ENCODE measurements at places on chromosomes 4 and X. TPM values are rescaled to one million over a fixed set of nuclear protein-coding genes. Genes with fewer than 3 reads are reported as not detected.

DNA sequence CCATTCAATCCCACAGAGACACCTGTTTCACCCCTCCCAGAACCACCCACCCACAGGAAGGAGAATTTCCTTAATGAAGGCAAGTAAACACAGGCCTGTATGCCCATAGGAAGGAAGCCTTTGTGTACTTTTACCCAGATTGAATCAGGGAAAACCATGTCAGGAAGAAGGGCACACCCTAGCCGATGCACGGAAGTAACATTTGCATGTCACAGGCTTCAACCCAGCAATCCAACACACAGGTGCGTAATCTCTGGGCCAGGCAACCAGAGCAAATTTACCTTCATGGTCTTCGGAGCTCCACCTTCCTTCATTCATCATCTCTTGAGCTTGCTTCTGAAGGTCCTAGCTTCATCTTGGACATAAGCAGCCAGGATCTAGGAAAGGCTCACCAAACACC, 206.3 kb downstream of the SHROOM3 start:
- no peak overlapping the region for H3K27ac ChIP-seq
- H3K36me3 ChIP-seq = no peaks in the 10 kb centered on the region
- no peak overlapping the region for H3K4me3 ChIP-seq
- no peaks in the 10 kb centered on the region for H3K27me3 ChIP-seq
- DNase-seq = no peak

GRCh38 chr4:31674313-31674947, 954.3 kb downstream of the PCDH7 start:
- H3K4me3 ChIP-seq = no peak overlapping the region
- H3K27me3 ChIP-seq = no peaks in the 10 kb centered on the region
- H3K36me3 ChIP-seq = no peaks in the 10 kb centered on the region
- H3K27ac ChIP-seq = no peak overlapping the region
- no peaks in the 10 kb centered on the region for H3K4me1 ChIP-seq

DNA sequence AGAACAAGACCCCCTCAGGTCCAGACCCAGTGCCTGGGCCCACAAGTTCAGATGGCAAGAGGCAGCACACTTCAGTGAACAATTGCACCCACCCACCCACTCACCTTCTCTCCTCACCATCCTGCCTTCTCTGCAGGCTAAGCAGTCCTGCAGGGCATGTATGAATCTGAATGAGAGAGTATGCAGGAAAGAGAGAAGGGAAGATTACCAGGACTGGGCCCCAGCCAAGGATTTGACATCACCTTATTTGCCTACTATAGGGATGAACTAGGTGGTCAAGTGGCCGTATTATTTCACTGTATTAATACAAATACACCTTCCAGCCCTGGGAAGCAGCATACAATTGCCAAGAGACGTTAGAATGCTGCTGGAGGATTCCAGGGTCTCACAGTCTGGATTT, 2.1 kb upstream of the ZNF141 start:
- H3K4me1 ChIP-seq = peaks cover 21% of the 10 kb centered on the region
- H3K4me3 ChIP-seq = peak overlapping the region; percentile 64
- H3K27me3 ChIP-seq = no peaks in the 10 kb centered on the region
- H3K27ac ChIP-seq = peak overlapping the region; percentile 34
- peaks cover 17% of the 10 kb centered on the region for H3K36me3 ChIP-seq
- no peak for DNase-seq

TDO2 gene
- total RNA-seq = not detected

CT47B1 gene
- total RNA-seq = not detected

HPSE gene
- total RNA-seq = 4.9 TPM

All from osteocyte (in vitro differentiated cells).